EL (cell line): ENCODE measurements at places on chromosomes 13 and 19.
A peak's percentile ranks its signal among the peaks of the same experiment; 100 is the strongest.

- DNase-seq: no peak
These were observed 84.8 kb downstream of the SLC7A1 start for GRCh38 chr13:29510651-29511084.

GRCh38 chr13:73059460-73060250 is 850 bp downstream of the KLF5 start:
- DNase-seq: peak; percentile 41

DNA sequence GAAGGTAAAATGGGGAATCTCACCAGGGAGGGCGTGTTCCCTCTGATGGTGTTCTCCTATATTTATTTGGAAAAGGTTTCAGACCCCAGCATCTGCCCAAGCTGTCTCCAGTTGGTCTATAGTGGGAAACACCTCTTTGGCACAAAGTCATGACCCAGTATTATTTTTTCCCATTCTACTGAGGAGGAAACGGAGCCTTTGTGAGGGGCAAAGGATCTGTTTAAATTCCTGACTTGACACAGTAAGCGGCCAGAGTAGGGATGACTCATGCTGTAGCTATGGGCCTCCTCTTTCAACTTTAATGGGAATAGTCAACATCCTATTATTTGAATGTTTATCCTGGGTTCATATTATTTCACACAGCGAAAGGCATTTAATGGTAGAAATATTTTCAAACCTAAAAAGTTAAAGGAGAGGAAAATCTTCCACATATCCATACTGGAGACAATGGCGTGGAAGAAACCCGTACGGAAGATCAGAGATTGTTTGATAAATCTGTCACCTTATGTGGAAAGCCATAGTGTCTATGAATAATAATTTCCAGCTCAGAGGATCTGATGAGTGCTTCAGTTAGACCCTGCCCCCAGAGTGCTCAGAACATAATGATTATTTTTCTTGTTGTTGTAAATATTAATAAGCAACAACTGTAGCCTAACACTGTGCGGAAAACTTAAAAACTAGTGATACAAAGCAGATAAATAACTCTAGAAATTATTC is 126.0 kb downstream of the FOXO1 start:
- peak; percentile 90 for DNase-seq

GRCh38 chr19:45919678-45920077 is 5.1 kb upstream of the NANOS2 start:
- no peak for DNase-seq

GRCh38 chr13:46211116-46211482 is 629 bp upstream of the LRRC63 start:
- peak; percentile 1 for DNase-seq

- no peak for DNase-seq
These were observed 3.0 kb downstream of the RPL13A start for GRCh38 chr19:49490287-49491029.

GRCh38 chr13:109804654-109805053 is 18.3 kb upstream of the IRS2 start:
- DNase-seq: no peak

DNA sequence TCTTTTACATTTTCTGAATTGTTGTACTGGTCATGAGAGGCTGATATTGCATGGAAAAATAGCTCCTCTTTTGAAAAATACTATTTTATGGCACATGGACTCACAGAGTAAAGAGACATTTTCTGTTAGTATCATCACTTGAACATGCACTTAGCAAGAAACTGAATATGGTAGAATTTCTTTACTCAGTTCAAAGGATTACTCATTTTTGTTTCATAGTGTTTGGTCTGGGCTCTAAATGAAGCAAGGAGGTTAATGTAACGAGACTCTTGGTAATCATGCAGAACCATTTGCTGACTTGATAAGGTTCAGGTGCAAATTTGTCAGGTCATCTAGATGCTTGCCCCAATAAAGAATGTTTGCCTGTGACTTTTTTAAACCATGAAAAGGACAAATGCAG is 63.2 kb downstream of the GPC6 start:
- DNase-seq: no peak

GRCh38 chr19:55626350-55626749 is 2.0 kb upstream of the ZNF784 start:
- no peak for DNase-seq

- no peak for DNase-seq
These were observed 133.4 kb downstream of the NDFIP2 start for GRCh38 chr13:79614250-79614918.

GRCh38 chr19:29675120-29675649 is 9.9 kb downstream of the PLEKHF1 start:
- no peak for DNase-seq

DNA sequence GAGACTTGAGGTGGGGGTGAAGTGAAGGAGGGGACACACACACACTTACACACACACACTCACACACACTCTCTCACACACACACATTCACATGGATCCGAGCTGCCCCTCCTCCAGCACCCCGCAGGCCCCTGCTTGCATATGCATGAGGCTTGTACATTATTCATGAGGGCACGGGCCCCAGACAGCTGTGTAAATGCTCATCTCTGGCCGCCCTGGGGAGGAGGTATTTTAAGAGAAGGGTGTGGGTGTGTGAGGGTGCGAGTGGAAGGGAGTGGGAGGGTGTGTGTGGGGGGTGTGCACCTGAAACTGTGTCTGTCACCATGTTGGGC is 2.4 kb downstream of the NCAN start:
- DNase-seq: no peak

GRCh38 chr13:31168166-31168565 is 6.5 kb upstream of the HSPH1 start:
- no peak for DNase-seq

GRCh38 chr13:80336776-80337287 is 4.1 kb downstream of the SPRY2 start:
- peak; percentile 8 for DNase-seq

- no peak for DNase-seq
These were observed 7.9 kb downstream of the DBP start for GRCh38 chr19:48629297-48629598.

DNA sequence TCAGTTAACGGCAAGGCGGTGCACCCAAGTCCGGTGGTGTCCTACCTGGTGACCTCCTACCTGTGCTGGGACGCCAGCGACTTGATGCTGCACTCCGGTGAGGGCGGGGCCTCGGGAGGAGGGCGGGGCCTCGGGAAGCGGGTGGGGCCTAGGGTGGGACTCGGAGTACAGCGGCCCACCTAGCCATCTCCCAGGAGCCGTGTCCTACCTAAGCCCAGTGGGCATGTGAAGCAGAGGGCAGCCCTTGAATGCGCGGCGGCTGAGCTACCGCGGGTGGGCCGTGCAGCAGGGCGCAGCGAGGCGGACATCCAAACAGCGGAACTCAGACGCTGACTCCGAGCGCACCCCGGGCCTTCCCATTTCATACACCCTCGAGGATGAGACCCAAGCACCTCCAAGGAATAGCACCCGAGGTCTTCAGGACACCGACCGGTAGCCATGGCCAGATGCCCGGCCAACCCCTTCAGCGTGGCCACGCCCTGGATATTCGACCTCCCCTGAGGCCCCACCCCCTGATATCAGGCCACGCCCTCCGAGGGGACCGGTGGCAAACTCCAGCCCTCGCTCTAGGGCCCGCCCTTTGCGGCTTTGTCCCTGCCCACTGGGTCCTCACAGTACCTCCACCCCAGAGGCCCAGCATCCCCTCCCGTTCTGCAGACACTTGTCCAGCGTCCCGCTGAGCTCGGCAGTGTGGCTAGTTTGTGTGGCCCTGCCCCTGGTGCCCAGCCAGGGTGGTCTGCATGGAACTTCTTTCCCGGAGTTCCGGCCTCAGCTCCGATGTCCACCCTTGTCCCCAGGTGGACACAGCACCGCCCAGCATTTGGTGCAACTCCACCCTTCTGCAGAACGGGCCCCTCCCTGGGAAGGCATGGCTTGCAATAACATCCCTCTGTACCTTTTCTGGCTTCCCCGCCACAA is 5.4 kb downstream of the KLK1 start:
- peak; percentile 32 for DNase-seq

DNA sequence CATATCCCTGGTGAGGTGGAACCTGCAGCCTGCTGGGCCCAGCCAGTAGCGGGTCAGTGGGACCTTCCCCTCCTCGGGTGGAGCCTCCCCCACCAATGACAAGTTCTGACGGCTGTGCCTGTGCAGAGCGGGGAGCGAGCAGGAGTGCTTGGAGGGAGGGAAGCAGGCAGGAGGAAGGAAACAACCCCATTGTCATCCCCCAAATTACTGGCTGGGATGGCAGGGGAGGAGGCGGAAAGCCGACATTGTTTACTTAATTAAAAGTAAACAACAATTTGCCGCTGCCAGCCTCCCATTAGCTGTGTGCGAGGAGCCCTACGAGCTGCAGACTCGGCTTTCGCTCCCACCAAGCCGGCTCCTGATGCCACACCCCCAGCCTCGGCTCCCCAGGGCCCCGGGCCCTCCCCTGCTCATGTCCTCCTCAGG is 45.5 kb downstream of the LYL1 start:
- DNase-seq: no peak

GRCh38 chr19:14094854-14095253 is 4.3 kb upstream of the SAMD1 start:
- no peak for DNase-seq
